ENCODE measurements at places on chromosomes 3 and 15.

GRCh38 chr15:82963471-82964341 lies 11.2 kb upstream of the HOMER2 start:
- DNase-seq, result no peak

DNA sequence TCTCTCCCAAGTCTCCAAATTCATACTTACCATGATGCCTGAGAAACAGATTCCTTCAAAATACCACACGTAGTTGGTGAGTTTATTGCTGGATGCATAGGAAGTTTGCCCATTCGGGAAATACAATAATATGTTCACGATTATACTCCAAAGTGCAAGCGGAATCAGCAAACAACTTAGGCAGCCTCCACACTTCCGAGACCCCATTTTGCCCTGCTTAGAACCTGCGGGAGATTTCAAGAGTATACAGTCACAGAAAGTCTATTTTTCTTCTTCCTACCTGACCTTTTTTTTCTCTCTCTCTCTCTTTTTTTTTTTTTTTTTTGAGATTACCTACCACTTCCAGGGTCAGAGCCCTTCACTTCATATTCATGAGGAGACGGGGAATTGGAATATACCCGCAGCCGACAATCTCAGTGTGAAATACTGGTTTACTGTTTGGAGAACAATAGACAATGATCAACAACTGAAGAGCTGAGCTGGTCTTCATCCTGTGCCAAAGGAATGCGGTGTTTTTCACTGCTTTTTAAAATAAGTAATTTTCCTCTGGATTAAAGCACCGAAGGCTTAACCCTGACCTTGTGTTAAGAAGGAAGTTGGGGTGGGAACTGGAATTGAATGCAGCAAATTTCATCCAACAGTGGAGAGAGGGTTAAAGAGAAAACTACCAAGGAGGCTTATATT lies at the start of gene TM4SF18:
TSS of gene TM4SF18 (minus strand) at position 461 of the 684 bp plus-strand sequence. CDS start at position 207, 254 bp downstream.
- DNase-seq, result no peak

- DNase-seq, result no peak
These were observed 184.4 kb downstream of the VGLL4 start for GRCh38 chr3:11459186-11459824.

DNA sequence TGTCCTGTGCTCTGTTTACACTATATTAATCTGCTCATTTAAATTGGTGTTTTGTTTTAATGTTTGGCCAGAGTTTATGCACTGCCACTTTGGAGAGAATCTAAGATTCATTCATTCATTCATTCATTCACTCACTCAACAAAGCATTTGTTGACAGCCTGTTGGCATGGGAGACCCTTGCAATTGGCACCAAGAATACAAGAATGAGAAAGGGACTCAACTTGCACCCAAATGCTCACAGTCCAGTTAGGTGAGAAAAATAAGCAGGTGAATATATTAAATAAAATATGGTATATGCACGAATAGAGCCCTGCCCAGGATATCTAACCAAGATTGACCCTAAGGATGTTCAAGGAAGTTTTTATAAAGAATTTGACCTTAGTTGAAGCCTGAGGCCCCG lies 80.4 kb downstream of the TGFBR2 start:
- no peak for DNase-seq

DNA sequence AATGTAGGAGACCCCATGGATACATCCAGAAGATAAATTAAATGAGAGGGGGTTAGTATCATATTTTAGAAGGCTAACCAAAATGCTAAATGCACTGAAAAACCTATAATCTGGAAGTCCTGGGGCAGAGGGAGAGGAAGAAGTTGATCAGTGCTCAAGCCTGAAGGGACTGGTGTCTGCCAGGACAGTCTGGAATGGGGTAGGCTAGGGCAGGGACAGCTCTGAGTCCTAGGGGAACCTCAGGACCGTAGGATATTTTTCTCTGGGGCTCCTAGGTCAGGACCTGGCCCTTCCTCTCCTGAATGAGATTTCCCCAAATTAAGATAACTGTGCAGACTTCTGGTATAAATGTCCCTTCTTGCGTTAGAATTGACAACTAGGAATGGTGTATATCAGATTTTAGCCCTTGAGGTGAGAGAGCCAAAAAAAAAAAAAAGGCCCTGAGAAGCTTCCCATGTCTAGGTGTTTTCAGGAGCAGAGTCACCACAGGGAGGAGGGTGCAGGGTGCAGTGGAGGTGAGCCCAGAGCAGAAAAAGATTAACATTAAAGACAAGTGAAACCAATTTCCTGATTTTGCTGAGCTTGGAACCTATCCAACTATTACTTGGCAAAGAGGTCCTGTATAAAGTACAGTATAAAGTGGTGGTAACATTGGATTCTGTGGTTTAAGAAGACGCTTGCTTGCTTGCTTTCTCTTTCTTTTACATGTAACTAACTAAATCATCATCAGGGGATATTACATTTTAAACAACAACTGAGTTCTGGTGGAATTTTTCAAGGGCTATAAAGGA lies 63.5 kb downstream of the HACD2 start:
- no peak for DNase-seq

DNA sequence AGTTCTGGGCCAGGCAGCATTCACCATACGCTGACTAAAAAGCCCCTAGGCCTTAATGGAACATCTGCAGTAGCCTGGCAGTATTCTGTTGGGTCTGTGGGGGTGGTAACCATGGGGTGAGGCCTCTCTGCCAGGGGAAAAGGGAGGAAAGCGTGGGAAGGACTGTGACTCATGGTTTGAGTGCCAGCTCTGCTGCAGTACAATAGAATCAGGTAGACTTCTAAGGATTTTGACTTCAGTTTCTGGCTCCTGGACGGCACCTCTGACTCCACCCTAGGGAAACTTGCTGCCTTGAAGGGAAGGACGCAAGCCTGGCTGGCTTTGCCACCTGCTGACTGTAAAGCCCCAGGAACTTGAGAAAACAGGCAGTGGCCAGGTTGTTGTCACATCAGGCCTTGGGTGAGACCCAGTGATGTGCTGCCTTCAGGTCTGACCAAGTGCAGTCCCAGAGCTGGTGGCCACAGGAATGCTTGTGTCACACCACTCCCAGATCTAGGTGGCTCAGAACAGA lies 148.6 kb downstream of the SUCNR1 start:
- DNase-seq, result peak; percentile 3

DNA sequence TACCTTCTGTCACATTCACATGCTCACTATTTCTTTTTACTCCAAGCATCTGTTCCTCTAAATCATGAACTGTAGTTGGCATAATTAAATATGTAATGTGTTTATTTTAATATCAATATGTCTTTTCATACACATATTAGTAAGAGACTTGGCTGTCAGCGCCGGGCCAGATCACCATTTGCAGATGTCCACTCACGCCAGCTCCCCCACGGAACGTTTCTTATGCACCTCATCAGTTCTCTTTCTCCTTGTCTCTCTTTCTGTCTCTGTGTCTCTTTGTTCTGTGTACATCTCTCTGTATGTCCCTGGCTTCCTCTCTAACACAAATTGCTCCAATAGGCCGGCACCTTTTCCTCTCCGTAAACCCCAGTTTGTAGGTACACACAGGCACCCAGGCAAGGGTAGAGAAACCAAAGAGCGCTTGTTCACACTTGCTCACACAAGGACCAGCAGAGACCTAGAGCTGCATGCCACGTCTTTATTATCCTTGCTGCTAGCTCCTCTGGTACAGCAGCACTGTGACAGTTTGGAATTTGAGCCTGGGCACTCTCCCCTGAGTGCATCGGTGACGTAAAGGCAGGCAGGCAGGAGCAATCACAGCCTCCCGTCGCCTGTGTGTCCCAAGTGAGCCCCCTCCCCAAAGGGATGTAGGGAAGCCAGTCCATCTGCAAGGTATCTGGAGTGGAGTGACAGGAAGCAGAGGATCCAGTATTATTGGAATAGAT lies 40.4 kb downstream of the CACNA1D start:
- DNase-seq, result no peak

- DNase-seq, result no peak
These were observed 8.8 kb downstream of the CHST2 start for GRCh38 chr3:143128227-143128955.

- DNase-seq, result peak; percentile 35
These were observed 33.3 kb downstream of the TM4SF18 start for GRCh38 chr3:149299938-149300801.

DNA sequence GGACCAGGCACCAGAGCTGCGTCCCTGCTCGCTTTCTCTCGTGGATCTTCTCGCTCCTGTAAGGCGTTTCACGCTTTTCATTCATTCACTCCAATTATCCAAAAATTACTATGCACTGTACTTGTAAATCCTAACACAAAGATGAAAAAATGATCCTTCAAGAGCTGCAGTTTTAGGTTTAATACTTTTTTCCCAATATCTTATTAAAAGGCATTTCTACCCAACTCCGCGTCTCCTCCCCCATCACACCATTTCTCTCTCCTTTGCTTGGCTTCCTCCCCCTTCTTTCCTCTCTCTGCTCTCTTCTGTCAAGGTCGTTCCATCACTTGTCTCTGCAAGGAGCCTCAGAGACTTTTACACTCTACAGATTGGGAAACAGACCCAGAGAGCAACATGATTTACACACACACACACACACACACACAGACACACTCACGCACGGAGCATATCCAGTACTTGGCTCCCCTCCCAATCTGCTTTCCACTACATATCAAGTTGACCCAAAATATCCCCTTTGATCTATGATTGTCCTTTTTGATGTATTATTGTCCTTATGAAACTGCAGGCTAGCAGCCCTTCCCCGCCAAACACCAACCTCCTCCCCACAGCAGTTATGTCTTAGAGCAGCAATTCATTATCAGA lies 479 bp upstream of the CLDN1 start:
- DNase-seq, result no peak

GRCh38 chr15:82570721-82571508 lies 30.7 kb upstream of the RPS17 start:
- no peak for DNase-seq

DNA sequence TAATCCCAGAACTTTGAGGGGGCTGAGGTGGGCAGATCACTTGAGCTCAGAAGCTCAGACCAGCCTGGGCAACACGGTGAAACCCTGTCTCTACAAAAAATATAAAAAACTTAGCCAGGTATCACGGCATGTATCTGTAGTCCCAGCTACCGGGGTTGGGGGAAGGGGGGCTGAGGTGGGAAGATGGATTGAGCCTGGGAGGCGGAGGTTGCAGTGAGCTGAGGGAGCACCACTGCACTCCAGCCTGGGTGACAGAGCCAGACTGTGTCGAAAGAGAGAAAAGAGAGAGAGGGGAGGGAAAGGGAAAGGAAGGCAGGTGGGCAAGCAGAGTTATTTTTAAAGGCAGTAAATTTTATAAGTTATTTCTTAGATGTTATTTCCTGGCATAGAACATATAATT lies 368.1 kb downstream of the ULK4 start:
- no peak for DNase-seq

GRCh38 chr3:128448491-128448890 lies 18.2 kb downstream of the DNAJB8 start:
- DNase-seq, result peak; percentile 69

GRCh38 chr3:158845765-158846350 lies 44.0 kb downstream of the MFSD1 start:
- DNase-seq, result peak; percentile 44

DNA sequence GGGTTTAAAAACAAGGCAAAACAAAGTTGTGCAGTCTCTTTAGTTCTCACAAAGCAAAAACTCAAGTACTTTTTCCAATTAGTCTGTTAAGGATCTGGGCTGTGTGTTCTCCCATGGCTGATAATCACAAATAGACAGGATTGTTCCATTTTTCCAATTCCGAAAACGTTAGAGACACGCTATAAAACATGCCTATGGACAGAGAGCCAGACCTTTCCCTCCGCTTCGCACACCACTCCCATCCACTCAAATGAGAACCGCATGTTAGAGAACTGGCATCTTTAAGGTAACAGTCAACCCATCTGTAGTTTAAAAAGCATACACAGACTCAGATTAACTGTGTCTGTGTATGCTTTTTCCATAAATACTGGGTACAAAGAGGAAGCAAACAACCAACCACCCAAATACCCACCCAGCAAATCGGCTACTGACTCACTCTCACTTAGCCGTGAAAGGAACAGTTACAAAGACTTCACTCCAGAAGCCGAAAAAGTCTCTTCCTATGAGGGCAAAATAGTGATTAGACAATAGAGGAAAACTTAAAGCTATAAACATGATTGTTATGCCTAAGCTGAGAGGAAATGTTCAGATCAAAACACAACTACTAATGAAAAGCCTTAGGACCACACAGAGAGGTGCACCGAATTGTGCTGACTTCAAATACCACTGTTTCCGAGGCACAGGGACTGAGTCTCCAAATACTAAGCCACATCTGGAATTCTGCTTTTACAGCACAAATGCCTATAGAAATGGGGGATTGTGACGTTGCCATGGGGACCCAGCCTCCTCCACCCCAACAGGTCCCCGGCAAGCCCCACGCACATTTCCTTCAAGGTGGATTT lies 36.1 kb downstream of the IL17RD start:
- DNase-seq, result no peak

DNA sequence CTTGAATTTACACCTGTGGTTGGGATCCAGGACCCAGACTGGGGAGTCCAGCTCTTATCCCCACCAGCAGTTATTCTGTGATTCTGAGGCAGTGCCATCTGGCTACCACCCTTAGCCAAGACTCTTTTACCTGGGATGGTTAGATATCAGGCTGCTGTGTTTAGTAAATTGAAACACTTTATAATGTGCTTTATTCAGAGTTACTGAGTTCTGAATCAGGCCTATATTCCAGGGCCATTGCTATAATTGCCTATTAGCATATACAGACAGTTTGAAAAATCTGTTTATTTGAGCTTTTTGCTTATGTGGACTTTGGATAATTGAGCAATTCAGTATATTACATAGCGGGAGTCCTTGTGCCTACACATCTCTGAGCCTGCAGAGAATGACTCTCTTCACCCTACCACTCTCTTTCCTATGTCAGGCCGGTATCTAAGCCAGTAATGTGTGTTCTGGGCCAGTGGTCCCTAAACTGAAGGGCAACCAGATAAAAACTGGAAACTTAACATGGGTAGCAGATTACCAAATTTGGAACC lies 45.4 kb upstream of the TRAK1 start:
- no peak for DNase-seq

GRCh38 chr15:31574766-31575165 lies 248.1 kb downstream of the KLF13 start:
- DNase-seq, result no peak

DNA sequence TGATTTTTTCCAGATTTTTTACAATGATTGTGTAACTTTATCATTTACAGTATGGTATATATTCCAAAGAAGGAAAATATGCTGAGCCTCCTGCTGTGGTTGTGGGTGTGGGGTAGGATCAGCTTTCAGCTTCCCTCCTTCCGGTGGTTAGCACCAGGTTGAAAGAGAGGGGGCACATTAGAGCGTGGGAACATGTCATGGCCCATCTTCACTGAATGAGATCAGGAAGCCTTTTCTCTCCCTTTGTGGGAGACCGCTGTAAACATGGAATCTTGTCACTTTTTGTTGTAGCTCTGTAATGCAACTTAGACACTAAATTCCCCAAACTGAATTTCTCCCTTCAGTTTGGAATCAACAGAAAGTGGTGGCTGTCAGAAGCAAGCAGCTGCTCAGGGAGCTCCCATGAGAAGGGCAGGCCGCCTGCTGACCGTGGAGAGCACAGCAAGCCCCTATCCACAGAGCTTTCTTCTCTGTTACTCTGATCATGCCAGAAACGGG lies 86.7 kb upstream of the LIMD1 start:
- no peak for DNase-seq

GRCh38 chr3:139267300-139268246 lies 76.2 kb upstream of the MRPS22 start:
- DNase-seq, result no peak
